ENCODE measurements at places on chromosomes 1 and 21.

GRCh38 chr1:30467101-30467500 lies 256.3 kb downstream of the MATN1 start:
- DNase-seq = no peak

DNA sequence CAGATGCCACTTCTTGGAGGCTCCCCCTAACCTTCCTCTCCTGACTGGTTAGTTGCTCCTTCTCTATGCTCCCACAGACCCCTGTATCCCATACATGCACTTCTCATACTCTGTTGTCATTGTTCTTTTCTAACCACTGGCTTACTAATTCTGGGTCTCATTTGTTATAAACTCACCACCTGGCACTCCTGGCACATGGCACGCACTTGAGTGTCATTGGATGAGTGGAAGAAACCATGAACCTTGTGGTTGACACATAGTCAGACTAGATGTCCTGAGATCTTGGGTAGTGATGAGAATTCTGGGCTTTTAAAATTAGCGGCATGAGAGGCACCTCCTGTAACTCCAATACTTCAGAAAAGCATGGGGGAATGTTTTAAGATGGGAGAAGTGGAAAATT lies 49.3 kb downstream of the TRIM62 start:
- DNase-seq = no peak

DNA sequence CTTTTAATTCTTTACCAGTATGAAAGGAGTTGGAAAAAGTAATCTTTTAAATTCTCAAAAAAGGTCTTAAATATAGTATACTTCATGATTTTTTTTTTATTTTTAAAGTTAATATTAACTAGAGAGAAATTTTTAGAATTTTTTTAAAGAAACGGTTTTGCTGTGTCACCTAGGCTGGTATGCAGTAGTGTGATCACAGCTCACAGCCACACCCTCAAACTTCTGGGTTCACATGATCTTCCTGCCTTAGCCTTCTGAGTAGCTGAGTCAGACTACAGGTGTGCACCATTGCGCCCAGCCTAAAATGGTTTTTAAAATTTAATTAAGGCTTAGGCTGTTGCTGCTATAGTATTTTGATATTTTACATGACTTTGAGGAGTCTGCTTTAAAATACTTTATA lies 52.4 kb downstream of the TLCD4 start:
- DNase-seq = no peak

DNA sequence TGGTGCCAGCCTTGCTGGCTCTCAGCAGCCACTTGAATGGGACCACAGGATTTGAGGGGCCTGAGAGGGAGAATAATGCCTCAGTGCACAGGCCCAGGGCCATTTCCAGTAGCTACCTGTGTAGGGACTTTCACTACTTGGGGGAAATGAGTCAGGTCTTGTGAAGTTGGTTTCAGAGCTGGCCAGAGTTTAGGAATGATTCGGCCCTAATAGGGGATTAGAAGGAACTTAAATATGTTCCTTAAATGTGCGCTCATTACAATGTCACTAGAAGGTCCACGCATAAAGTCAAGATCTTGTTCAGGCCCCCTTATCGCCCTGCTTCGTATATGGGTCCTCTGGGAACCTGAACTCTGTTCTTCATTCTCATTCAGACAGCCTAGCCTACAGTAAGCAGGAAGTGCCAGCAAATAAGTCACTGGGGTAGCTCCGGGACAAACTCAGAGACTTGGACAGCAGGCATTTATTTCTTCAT lies 5.6 kb upstream of the AKR1A1 start:
- no peak for DNase-seq

DNA sequence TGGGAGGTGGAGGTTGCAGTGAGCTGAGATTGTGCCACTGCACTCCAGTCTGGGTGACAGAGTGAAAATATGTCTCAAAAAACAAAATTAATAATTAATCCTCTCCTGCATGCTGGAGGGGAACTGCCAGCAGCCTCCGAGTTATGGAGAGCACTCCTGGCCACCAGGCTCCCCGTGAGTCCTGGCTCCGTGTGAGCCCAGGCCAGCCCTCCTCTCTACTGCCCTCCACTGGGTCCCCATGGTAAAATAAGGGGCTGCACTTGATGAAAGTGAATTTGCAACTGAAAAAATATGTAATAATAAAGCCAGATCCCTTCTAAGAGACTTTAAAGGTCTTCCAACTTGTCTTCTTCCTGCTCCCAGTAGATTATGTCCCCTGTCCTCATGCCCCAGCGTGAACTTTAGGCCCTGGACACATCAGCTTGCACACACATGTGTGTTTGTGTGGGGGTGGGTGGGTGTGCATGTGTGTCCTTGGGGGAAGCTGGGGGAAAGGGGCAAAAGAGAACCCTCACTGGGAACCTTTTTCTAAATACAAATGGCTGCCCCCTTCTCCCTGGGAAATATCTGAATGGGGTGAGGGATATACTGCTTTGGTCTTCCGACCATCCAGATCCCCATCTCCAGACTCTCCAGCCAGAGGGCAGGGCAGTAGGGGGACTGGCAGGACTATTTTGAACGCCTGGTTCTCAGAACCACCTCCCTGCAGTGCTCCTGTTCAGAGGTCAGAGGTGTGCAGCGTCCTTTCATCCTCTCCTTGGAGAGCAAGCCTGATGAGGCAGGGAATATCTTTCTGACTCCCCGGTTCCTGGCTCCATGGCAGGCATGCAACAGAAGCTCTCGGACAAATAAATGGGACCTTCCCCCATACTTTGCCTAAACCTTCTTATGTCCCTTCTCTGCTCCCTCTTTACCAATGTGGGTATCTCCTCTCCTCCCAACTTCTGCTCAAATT lies 26.2 kb downstream of the NEK2 start:
- no peak for DNase-seq

GRCh38 chr1:207863893-207864535 lies 46.9 kb downstream of the CD34 start:
- DNase-seq = no peak

GRCh38 chr1:16402742-16403141 lies 34.5 kb downstream of the SPATA21 start:
- DNase-seq = no peak

DNA sequence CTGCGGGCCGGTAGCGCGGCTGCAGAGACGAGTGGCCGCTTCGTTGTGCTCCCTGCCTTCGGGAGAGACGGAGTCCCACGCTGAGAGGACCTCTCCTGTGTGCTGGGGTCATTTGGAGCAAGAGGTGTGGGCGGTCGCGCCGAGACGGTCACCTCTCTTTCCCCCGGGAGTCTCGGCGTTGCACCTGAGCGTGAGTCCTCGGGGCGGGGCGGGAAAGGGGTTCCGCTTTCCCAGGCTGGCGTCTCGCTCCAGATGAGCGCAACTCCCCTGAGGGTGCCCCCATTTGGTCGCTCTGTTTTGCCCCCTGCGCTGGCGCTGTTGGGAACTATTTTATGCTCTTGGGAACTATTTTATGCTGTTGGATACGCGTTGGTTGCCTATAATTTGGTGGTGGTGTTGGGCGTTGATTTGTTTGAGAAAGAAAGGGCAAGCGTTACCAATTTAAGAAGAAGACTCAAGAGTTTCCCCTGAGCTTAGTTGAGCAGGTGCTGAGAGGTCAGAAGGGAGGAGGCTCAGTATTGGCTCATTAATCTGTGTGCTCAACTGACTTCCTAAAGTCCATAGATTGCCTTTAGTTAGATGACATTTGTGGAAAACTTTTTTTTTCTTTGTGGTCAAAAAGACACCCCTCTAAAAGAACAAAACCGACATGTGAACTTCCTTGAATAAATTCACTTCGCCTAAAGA lies 683 bp downstream of the LRRC8B start:
- DNase-seq = peak; percentile 30

GRCh38 chr1:104238991-104239390 lies 489.3 kb downstream of the AMY1C start:
- DNase-seq = no peak

- DNase-seq = no peak
Measured at GRCh38 chr1:93692983-93693591, 11.4 kb upstream of the BCAR3 start.

- DNase-seq = no peak
Measured at GRCh38 chr1:19260211-19261138, 8.9 kb downstream of the MRTO4 start.

DNA sequence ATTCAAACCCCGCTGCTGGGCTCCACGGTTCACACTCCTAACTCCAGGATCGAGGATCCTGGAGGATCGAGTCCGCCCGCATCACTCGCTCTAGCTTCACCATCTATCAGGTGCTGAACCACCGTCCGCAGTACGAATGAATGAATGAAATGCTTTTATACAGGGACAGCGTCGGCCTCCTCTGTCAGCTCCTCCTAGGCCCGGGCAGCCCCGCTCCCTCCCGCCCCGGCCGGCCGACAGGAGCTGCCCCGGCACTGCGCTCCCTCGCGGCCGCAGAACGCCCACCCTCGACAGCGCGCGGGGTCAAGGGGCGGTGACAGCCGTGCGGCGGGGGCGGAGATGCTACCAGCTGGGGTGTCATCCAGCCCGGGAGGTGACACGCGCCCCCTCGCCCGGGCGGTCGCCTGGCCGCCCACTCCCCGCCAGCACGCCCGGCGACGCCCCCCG lies 520 bp downstream of the ZBTB17 start:
- DNase-seq = peak; percentile 64

DNA sequence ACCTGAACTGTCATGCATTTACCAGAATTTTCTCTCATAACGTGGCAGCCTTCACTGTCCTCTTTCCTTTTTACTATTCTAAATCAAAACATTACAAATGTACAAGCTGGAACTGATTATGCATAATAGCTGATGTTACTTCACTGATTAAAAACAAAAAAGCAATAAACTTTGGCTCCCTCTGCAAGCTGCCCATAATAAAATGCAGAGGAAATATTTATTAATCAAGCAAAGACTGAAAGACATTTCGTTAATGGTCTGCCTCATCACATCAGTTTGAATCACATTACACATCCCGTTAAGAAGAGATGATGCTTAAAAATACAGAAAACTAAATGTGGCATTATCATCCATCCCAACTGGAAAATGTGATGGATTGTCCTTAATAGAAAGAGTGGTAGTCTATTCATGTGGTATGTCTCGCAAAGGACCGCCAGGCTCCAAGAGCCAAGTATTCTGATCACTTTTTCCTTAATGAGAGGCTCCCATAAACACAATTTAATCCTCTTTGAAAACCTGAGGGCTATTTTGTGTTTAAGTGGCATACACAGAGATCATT lies 225.3 kb downstream of the RGS7 start:
- DNase-seq = no peak

DNA sequence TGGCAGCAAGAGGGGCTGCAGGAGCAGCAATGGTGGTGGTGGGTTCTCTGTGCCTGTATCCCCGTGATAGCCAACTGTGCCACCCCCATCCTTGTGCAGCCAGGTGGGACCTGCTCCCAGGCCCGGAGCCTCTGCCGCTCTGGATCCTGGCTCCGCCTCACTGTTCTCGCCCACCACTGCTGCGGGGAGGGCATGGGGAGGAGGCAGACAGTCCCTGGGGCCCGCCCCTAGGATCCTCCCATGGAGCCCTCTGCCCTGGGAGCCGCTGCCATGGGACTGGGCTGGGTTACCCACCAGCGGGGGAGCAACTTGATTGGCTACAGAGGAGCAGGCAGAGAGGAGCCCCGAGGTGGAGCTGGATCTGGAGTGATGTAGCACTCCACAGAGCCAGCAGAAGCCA lies 31.6 kb downstream of the CD1D start:
- no peak for DNase-seq

GRCh38 chr1:91784616-91785015 lies 101.3 kb downstream of the TGFBR3 start:
- no peak for DNase-seq

GRCh38 chr1:59481881-59482505 lies 185.1 kb downstream of the FGGY start:
- no peak for DNase-seq

DNA sequence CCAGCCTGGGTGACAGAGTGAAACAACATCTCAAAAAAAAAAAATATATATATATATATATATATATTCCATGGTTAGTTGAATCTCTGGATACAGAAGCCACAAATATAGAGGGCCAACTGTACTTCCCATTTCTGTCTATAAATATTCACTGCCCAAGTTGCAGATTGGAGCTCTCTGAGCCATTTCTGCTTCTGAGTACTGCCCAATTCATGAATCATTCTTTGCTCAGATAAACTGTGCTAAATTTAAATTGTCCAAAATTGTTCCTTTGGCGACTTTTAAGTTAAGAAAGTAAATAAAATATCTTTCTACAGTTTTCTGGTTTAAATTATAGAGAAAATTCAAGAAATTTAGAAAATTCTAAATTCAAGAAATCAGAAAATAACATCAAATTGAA lies 23.2 kb upstream of the C1orf146 start:
- no peak for DNase-seq

GRCh38 chr1:31733389-31734219 lies 29.8 kb upstream of the COL16A1 start:
- no peak for DNase-seq

GRCh38 chr1:179794669-179795068 lies 51.6 kb downstream of the FAM163A start:
- DNase-seq = no peak

DNA sequence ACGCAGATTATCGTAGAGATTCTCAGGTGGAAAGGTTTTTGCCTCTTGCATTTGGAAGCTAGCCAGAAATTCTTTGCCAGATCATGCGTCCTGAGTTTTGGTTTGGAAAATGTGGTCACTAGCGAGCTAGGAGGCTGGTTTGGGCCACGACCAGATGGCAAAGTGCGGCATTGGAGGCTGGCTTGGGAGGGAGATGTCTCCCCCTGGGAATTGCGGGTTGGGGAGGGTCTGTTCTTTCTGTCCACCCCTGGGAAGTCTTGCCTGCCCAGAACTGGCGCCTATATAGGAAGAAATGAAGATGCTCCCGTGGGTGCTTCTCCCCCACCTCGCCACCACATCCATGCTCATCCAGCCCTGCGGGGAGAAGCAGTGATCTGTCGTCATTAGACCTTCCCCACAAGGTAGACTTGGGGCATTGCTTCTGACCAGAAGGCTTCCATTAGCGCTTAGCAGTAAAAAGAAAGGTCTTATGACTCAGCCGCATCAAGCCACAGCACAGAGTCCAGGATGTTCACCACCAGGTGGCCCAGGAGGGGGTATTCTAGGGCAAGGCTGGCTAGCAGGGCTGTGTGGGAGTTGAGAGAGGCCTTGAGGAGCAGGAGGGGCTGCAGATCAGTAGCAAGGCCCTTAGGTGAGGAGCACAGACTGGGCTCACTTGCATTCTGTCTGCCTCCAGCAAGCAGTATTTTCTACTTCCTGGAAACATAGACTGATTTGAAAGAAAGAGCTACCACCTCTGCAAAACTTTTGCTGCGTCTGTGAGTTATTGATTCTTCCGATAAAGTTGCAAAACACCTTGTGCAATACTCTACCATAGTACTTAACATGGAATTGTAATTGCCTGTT lies 1.5 kb upstream of the PTP4A2 start:
- DNase-seq = peak; percentile 36

- DNase-seq = no peak
Measured at GRCh38 chr21:44505673-44506278, 34.2 kb downstream of the KRTAP10-1 start.

DNA sequence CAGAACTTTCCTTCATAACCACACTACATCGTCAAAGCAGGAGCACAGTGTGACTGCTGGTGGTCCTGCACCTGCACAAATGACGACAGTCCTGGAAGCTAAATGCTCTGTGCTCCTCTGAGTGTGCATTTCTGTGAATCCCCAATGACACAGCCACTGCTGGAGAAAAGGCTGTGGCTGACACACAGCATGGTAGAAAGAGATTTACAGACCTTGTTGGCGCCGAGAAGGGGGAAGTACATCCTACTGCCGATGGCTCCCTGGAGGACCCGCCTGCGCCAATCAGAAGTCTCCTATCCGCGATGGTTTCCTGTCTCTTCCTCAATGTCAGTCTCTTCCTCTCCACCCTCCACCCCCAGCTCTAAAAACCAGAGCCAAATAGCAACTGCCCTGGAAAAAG lies 115.4 kb upstream of the RAB4A start:
- no peak for DNase-seq

- DNase-seq = no peak
Measured at GRCh38 chr1:61098333-61098732, 16.0 kb downstream of the NFIA start.
